NCI-H2081 (cell line): ENCODE measurements at places on chromosomes 2 and 18.

GRCh38 chr18:8337211-8337610 is 272.0 kb upstream of the RAB12 start:
- no peak for DNase-seq

DNA sequence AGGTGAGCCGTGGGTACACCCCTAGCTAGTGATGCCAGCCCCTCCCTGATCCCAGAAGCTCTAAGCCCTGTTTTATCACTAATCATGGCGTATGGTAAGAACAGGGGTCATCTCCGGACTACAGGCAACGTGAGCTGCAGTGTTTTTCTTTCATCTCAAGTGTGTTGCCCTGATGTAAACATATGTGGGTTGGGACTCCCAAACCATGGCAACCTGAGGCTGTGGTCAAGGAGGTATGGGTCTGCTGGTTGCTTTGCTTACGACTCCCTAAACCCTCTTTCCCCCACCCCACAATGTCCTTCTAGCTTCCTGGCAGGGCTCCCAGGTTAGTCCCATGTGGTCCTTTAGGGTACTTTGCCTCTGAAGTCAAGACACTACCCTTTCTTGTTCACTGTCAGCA is 53.6 kb upstream of the AFF3 start:
- DNase-seq = no peak

GRCh38 chr2:34123996-34124785 is 525.1 kb upstream of the FAM98A start:
- no peak for DNase-seq

- DNase-seq = no peak
Measured at GRCh38 chr2:66582987-66583880, 148.3 kb downstream of the MEIS1 start.

DNA sequence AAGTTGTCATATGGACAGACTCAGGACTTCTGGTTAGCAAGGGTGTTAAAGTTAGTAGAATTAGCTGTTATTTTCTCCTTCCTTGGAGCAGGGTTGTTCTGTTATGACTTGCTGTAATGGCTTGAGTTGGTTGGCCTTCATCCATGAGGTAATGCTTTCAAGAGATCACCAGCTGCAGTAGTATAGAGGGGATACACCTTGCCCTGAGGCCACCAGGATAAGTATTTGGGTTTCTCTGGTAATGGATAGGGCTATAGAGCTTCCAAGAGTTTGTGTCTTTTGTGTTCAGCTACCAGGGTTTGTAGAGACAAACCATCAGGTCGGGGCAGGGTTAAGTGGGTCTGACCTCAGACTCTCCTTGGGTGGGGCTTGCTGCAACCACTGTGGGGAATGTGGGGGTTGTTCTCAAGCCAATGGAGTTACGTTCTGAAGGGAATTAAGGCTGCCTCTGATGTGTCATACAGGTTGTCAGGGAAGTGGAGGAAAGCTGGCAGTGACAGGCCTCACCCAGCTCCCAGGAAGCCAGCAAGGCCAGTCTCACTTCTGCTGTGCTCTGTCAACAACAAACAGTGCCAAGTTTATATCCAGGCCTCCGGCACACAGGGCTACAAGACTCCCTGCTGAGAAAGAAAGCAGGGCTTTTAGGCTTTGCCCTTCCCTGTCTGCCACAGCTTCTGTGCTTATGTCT is 356.6 kb downstream of the SPAG16 start:
- DNase-seq = no peak

GRCh38 chr2:135005753-135006152 is 41.5 kb downstream of the MAP3K19 start:
- DNase-seq = no peak

GRCh38 chr2:10333247-10333613 is 30.5 kb downstream of the HPCAL1 start:
- no peak for DNase-seq

GRCh38 chr18:30163573-30163972 is 879.0 kb downstream of the DSC3 start:
- no peak for DNase-seq

DNA sequence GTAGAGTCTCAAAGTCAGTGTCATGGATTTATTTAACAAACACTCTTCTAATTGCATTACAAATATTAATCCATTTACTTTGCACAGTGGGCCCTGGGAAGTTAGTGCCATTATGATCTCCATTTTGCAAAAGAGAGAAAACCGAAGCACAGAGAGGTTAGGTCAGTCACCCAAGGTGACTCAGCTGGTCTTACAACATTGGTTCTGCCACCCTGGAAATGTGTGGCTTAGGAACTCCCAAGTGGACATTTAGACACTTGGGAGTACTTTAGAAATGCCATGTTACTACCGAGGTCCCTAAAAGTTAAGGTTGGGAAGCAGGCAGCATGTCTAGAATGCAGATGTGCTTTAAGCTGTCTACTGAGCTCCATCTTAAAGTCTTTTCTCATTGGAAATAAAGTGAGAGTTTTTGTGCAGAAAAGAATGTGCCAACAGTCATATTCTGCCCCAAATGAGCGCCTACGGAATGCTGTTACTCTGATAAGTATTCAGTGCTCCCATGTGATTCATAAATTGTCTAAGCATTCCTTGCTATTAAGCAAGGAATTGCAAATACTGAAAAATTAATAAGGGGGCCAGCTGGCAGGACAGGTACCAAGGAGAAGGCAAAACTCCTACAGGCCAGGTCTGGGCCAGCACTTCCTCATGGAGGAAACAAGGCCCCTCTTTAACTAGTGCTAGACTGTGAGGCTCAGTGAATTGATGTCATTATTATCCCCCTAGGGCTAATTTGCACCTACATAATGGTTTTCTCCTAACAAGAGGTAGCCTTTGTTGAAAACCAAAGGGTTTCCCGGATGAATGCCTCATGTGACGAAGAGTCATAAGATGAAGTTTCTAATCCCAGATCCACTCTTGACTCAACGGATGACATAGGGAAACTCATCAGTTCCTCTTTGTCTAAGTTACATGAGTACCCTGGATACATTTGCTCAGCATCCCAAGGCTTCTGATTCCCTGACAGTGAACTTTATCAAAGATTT is 16.3 kb downstream of the NRP2 start:
- no peak for DNase-seq

GRCh38 chr2:58484221-58484620 is 243.1 kb upstream of the FANCL start:
- no peak for DNase-seq

DNA sequence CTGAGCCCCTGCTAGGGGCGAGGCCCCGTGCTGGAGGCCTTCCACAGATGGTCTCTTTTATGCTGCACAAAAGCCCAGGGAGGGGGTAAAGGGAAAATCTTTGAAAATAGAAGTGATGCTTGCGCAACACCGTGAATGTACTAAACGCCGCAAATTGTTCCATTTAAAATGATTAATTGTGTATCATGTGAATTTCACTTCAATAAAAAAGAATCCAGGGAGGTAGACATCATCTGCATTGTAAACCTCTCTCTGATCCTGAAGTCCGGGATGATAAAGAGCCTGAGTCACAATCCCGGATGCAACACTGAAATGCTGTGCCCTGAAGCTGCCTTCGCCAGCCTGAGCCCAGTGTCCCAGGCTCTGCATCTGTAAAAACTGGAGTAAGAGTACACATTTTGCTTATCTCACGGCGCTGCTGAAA is 107.7 kb upstream of the PPP1CB start:
- DNase-seq = peak; percentile 24

DNA sequence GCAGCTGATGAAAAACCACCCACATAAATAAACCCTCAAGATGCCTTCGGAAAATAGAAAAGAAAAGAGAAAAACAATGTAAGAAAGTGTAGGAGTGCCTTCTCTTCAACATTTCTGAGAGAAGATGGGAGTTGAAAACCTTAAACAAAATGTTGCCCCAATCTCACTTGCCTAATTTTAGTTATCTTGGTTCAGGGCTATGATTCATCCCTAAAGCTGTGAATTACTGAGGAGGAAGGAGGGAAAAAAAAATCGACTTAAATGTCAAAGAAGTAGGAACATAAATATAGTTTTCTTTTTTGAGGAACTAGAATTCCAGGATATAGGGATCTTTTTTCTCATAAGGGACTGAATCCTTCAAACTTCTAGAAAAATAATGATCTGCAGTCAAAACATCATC is 360.3 kb downstream of the TGIF1 start:
- DNase-seq = no peak

DNA sequence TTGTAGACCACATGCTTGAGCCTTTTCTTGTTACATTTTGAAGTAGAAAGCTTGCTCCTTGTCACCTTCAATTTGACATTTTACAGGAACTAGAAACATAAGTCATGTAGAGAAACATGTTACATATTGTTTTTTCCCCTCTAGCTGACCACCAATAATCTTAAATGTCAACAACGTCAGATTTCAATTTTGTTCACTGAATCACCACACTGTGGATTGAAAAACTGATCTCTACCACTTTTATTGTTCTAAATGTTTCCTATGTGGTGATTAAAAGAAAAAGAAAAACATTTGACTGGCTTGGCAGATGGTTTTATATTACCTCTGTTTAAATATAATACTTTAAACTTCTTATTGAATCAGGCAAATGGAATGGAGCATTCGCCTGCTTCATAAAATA is 87.7 kb downstream of the DSEL start:
- DNase-seq = no peak

GRCh38 chr2:217387776-217388387 is 528.0 kb upstream of the TNP1 start:
- no peak for DNase-seq
